ENCODE measurements at places on chromosomes 5 and 9.

GRCh38 chr5:19918780-19919179, 69.2 kb downstream of the CDH18 start:
- DNase-seq: no peak

DNA sequence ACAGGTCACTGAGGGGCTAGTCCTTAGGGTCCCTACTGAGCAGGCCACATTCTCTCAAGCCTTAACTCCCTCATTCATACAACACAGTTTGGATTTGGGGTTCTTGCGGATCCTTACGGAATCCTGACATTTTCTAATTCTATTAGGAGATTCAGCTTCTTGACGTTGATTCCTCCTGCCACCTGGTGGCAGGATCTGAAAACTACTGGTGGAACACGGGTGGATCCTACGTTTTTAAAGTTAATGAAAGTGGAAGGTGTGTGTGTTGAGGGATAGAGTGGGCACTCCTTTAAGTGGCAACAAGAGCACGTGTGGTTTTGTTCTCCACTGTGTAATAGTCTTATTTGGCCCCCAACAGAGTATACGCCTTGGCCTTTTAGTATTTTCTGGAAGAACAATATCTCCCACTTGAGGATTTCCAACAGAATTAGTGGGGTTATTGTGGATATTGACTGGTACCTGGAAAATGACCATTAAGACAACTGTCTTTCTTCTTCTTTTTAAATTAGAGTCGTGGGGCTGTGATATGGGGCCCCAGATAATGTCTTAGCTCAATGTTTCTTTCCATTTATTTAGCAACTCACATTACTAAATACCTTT, 25.2 kb downstream of the SLC28A3 start:
- peak; percentile 35 for DNase-seq

DNA sequence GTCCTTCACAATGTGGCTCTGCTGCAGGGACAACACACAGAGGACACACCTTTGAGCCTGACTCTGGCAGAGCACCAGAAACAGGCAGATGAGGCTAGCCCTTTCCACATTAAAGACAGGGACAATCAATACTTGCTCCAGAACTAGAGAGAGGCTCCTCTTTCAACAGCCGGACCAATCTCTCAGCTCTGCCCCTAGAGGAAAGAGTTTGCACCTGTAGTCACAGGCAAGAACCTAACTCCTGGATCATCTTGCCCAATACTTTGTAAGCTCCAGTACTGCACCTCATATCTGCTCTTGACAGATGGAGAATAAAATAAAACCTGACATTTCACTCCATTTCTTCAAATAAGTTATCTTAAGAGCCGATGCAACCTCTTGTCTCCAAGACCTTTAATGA, 52.1 kb downstream of the EPB41L4A start:
- peak; percentile 45 for DNase-seq

- no peak for DNase-seq
These were observed 23.5 kb downstream of the HMCN2 start for GRCh38 chr9:130288926-130289690.

- DNase-seq: no peak
These were observed 4.5 kb downstream of the SLC36A1 start for GRCh38 chr5:151451626-151452520.

DNA sequence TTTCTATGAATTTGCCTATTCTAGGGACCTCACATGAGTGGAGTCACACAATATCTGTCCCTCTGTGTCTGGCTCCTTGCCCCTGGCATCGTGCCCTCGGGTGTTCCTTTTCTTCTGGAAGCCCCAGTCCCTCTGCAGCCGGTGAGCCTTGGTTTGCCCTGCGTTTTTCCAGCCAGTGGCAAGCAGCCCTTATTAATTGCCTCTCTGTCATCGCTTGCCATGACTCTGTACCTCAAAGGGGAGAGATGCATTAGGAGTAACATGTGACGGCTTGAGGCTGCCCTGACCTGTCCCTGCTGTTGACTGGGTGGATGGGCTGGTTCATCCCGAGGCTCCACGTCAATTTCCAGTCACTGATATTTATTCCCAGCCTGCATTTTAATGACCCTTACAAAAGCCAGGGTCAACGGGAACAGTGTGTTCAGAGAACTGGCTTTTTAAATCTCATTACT, 87.3 kb downstream of the CFAP90 start:
- no peak for DNase-seq

- DNase-seq: no peak
These were observed 86.1 kb downstream of the CWC27 start for GRCh38 chr5:64854855-64855254.

- DNase-seq: no peak
These were observed 214.5 kb upstream of the CDH9 start for GRCh38 chr5:27252911-27253310.

DNA sequence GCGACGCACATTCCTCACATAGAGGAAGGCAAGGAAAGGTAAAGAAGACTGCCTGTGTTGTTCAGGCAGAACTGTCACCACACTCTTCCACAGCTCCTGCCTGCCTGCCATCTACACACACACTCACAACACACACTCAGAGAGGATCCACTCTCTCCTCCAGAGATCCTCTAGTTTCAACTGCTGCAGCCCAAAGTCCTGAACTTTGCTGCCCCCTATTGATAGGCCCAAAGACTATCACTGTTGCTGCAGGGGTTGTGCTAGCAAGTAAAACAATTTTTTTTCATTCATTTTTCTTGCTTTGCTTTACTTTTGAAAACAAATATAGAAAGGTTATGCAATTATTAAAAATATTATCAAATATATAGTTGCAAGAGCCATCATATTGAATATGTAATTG, 5.9 kb upstream of the CFAP90 start:
- peak; percentile 56 for DNase-seq

GRCh38 chr9:105038051-105038450, 110.1 kb upstream of the ABCA1 start:
- no peak for DNase-seq

DNA sequence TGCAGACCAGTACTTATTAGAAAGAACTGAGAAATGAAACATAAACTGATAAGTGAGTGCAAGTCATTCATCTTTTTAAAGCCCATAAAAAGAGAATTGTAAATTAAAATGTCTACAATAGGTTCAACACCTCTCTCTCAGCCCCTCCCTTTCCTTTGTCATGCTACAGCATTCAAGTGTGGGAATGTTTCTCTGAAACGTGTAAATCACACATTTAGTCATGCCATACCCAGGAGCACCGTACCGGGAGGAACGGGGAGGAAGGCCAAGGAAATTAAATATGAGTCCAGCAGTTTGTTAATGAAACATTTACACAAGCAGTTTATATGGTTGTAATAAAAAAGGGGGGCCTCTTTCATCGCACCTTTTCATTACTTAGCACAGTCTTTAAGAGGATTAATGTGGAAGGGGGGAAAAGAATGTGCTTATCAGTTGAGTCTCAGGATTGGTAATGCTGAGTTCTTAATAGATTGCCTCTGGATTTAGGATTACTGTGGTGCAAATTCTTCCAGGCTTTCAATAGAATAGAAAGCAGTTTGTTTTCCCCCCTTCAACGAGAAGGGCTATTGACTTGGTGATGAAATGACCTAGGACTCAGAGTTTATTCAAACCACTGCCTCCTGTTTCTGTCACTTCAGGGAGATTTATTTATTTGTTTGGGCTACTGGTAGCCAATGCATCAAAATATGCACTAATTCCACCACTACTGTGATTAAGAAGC, 176.0 kb upstream of the ZNF608 start:
- no peak for DNase-seq

DNA sequence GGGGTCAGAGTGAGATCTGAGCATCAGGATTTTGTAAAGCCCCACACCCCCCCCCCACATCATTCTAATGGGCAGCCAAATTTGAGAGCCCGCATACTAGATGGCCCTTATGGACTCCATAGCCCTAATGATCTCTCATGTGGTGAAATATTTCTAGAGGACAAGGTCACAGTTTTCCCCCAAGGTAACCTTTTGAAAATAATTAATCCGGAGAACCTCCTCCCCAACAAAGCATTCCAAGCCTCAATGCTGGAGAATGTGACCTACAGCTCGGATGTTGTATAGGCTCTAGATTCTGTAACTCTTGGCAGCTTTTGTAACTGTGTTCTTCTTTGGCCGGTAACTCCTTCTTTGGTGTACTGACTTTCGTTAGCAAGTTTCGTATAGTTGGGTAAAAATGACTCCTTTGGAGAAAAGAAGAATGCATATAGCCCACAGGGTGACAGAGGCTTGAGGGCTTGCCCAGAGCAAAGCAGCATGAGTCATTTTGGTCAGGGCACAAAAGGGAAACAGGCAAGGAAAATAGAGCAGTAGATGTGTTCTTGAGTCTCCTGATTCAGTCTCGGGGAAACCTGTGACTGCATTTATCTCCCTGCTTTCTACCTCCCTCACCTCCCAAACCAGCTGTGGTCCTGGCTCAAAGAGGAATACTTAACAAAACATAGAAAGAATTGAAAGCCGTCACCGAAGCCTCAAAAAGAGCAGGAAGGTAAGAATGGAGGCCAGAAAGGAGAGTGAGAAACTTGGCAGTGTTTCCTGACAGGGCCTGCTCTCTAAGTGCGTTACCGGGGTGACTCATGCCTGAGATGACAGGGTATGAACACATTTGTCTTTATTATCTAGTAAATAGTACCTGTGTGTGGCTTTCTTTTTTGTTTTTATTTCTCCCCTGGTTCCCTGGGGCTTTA, 6.6 kb upstream of the XPA start:
- DNase-seq: no peak

GRCh38 chr9:90961375-90961774, 159.8 kb downstream of the SYK start:
- no peak for DNase-seq

- DNase-seq: no peak
These were observed 259.2 kb upstream of the NFIL3 start for GRCh38 chr9:91682806-91683205.

GRCh38 chr9:101235105-101235866, 149.5 kb downstream of the BAAT start:
- peak; percentile 8 for DNase-seq

DNA sequence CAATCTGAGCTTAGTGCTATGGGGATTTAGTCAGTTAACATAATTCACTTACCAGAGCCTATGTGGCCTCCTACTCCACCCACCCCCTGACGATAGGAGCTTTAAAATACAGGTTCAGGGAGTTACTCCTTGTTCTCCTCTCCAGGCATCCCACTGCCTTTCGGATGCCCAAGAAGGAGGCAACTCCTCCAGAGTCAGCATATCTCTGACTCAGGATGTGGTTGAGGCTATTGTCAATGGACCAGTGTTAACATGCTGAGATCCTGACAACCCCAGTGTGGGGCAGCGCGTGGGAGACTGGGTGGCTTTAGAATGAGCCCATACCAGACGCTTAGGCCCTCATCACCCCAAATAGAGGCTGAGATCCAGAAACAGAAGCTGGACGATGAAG, 27.4 kb downstream of the BICD2 start:
- DNase-seq: no peak

DNA sequence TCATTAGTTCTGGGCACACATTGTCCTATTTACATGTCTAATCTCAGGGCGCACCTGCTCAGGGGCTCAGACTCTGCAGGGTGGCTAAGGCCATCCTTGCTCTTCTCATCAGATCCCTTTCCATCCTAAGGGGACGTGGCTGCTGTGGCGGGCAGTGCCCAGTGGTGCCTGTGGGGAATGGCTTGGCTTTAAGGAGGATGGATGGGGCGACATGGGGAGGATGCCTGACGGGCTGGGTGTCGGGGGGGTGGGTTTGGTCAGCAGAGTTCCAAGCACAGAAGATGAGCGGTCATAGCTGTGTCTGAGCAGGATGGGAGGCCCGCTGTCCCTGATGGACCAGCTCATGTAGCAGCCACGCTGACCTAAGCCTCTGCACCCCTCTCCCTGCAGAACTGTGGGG, 40.9 kb upstream of the SUSD3 start:
- DNase-seq: no peak

- no peak for DNase-seq
These were observed 9.0 kb upstream of the LRRTM2 start for GRCh38 chr5:138884094-138884493.

DNA sequence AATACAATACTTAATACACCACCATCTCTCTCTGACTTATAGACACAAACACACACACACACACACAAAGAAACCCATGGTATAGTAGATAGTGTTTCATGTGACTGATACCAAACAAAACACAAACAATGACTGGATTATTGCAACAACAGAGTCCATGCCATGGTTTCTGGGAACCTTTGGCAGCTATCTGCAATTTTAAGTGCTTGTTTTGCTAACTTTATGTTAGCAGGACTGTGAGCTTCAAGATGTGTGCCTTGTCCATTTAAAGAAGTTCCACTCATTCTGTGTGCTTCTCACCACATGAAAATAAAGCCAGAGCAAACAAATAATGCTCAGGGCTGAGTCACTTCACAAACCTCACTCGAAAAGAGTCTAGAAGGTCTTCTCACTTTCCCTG, 15.1 kb upstream of the LURAP1L start:
- DNase-seq: no peak

GRCh38 chr5:158492136-158492535, 607.6 kb downstream of the EBF1 start:
- DNase-seq: no peak

DNA sequence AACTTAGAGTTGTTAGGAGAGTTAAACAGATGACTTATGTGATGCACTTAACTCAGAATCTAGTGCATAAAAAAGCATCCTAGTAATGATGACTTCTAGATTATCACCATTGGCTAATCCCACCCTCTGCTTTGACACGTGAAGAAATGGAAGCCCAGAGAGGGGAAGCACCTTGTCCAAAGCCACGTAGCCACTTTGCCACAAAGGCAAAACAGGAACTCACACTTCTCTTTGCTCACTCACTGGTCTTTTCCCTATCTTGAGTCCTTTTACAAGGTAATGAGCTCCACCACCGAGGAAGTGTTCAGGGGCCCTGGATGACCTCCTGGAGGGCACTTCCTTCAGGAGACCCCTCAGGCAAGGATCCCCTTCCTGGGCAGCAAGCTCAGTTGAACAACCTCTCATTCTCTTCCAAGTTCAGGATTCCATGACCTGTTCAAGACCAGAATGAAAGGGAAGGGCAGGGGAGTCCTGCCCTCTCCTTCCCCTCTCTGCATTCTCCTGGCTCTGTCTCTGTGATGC, 89.7 kb downstream of the HRH2 start:
- no peak for DNase-seq

DNA sequence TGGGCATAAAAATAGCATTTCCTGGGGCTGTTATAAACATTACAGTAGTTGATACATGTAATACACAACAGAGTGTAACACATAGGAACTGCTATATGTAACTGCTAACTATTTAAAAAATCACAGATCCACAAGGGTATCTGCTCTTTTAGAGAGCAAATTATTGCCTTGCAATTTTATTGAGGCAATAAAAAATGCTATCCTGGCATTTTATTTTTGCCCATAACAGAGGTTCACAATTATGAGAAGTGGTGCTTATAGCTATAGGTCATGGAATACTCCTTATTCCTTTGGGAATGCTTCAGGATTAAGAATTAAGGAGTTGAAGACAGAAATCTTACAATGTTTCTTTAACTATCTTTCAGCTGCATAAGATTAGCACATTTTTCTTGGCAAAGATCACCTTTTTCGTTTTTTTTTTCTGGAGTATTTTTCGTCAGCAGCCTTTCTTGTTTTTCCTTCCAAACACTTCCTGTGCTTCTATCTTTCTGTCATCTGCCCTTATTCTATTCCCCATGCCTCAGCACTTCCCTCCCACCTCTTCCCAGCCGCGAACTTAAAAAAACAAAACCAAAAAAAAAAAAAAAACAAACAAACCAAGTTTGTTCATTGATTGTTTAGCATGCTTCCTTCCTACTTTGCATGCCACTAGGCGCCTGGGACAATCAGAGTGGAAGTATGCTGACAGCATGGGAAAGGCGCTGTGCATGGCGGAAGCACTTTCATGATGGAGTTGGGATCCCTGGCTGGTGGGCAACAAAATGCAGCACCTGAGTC, 264.2 kb downstream of the MAST4 start:
- no peak for DNase-seq

GRCh38 chr5:17187011-17187785, 30.2 kb upstream of the BASP1 start:
- no peak for DNase-seq
